ENCODE measurements at places on chromosomes 3 and 15.

- no peak for DNase-seq
These were observed 52.8 kb downstream of the ATP8B4 start for GRCh38 chr15:50066202-50066601.

- DNase-seq: no peak
These were observed 62.2 kb downstream of the ABTB1 start for GRCh38 chr3:127734754-127735473.

GRCh38 chr3:32226875-32227500 lies 11.5 kb upstream of the CMTM8 start:
- no peak for DNase-seq

- DNase-seq: no peak
These were observed 1.2 kb upstream of the ZBTB20 start for GRCh38 chr3:115148142-115148790.

GRCh38 chr3:116425126-116425525 lies 20.2 kb downstream of the LSAMP start:
- DNase-seq: no peak

DNA sequence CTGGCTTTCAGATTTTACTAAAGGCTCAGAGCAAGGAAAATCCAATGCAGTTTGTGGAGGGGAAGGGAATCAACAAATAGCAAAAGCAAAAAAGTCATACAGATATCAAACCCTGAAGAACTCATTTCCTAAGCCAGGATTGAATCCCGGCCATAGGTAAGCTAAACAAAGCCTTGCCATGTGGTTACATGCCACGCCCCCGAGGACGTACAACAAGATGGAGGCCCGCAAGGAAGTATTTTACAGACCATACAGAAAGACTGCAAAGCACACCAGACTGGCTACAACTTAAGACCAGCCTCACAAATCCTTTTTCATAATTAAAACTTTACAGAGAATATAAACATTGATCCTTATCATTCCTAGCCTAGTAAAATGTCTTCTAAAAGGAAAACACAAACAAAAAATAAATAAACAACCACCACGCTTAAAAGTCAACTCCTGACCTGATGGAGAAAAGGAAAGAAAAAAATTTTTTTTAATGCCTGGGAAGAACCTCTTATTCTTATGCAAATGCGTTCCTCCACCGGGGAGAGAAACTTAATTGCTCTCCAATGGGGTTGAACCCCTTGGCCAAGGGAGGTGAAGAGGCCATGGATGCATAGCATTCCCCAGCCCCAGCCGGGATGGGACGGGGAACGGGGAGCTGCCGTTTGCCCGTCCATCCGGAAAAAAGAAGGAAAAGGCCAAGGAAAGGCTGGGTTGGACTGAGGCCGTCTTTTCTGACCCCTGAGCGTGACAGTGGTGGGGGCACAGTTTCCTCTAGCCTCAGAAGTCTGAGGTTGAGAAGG lies 39.3 kb downstream of the IL1RAP start:
- no peak for DNase-seq

DNA sequence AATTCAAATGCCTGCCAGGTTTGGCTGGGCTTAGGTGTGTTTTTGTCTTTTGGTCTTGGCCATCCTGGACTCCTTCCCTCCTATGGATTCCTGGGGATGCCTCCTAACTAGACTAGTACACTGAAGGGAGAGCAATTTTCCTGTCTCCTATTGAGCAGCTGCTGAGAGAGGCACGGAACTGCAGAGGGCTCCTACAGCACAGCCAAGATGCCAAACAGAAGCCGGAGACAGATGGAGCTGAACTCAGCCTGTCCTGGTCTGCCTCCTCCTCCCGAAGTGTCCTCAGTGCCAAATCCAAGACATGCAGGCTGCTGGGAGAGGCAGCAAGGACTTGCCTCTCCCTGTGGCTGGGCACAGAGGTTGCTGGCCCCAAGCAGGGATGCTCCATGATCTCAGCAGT lies 256.6 kb upstream of the PROK2 start:
- DNase-seq: no peak

DNA sequence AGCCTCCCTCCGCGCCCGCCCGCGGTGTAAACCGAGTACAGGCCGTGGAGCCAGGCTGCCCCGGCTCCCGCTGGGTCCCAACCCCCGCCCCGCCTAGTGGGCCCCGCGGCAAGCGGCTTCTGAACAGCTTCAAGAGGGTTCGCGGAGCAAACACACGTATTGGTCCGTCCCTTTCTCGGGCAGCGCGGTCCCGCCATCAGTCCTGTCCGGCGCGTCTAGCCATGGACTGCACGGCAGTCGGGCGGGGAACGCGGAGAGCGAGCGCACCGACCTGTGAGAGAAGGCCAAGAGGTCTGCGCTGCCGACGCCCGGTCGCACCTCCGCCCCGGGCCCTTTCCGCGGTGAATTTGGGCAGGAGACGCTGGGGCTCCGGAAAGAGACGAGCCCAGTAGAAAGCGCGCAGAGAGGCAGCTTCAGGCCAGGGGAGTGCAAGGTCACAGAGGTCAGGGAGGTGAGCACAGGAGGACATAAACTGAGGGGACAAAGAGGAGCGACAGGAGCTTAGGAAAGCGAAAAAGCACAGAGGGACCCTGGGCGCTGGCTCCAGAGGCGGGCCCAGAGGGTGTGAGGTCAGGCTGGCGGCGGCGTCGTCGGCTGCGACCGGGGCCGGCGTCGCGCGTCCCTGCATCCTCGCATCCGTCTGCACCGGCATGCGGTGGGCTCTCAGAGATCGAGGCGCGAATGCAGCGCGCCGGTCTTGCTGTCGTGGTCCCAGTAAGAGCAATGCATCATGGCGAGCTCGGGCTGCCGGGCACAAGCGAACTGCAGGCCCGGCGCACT lies 1.8 kb downstream of the FOXL2 start:
- no peak for DNase-seq

- no peak for DNase-seq
These were observed 69.6 kb downstream of the EPHB1 start for GRCh38 chr3:134864636-134865035.

- no peak for DNase-seq
These were observed 16.2 kb downstream of the CLRN1 start for GRCh38 chr3:150956376-150956775.

- DNase-seq: no peak
These were observed 172.8 kb downstream of the TAFA4 start for GRCh38 chr3:68759526-68760035.

GRCh38 chr3:161474139-161474538 lies 22.5 kb upstream of the OTOL1 start:
- DNase-seq: no peak

GRCh38 chr3:112048911-112049310 lies 14.4 kb downstream of the TMPRSS7 start:
- no peak for DNase-seq

DNA sequence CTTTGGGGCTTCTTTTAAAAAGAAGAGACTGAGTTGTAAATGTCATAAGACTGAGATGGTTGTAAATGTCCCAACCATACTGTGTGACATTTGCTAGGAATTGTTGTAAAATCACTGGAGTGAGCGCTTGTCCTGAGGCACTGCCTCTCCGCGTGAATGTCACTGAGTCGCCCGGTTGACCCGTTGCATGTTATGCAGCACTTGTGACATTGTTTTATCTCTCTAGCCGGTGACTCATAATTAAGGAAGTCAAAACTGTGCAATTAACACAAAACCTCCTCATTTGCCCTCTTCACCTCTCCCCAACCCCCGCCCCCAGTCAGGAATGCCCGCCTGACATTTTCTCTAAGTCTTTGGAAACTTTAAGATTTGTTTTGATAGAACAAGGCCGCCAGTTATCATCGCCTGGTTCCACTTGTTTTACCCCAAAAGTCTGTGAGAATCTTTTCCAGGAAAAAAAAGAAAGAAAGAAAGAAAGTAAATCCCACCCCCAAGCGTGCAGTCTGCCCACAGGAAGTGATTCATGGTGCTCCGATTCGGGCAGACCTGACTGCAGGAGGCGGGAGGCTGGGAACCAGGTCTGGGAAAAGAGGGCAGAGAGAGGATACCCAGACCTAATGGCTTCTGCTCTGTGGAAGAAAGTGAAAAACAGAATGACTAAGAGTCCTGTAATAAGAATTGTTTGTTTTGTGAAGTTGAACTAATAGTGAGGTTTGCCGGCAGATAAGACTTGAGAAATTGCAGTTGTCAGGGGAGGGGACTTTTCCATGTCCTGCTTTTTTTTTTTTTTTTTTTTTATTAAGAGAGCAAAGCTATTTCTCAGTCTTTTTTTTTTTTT lies 84.8 kb downstream of the SMAD3 start:
- no peak for DNase-seq

DNA sequence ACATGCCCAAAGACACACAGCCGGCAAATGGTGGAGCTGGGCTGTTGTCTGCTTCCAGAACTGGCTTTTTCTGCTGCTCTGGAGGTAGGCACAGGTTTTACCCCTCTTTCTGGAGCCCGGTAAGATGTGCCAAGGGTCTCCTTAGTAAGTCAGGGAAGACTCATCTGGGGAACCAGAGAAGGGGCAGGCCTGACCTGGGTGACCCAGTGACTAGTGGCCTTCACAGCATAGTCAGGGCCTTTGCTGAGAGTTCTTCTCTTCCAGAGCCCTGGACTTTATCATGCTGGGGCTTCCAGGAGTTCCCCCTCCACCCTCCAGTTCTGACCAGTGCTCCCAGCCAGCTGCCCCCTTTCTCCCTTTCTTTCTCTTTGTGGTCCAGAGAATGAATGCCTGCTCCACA lies 3.2 kb downstream of the CD276 start:
- DNase-seq: no peak

DNA sequence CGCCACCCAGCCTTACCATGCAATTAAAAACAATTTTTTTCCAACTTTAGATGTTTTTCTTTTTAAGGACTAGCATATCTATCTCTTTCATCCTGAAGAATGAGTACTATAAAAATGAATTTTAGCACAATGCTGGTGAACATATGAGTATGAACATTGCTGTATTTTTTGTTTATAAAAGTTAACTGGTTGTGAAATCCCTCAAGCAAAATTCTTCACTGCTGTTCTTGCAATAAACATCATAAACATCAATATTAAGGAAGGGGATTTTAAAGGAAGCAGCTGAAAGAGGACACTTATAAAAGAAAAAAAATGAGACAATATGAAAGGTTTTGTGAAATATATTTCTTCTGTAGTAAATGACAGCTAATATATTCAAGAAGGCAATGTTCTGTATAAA lies 3.0 kb downstream of the PLSCR4 start:
- DNase-seq: no peak

DNA sequence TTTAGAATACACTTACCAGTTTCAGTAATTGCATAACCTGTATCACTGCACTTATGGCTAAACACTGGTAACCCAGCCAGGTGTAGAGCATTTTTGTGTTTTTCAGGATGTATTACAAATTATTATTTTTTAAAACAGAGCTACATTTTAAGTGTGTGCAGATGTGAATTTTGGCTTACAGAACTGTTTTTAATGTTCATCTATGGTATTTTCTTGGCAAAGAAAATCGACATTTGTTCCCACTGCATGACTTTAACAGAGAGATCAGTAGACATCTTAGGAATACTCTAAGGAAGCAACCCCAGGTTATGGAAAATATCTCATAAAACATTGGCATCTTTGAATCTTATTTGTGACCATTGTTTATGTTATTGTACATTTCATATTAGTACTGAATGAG lies 73.3 kb downstream of the ATP13A4 start:
- DNase-seq: no peak

- DNase-seq: no peak
These were observed 22.6 kb upstream of the C3orf70 start for GRCh38 chr3:185175370-185175987.

- no peak for DNase-seq
These were observed 138.8 kb downstream of the BBX start for GRCh38 chr3:107661447-107662123.

- DNase-seq: peak; percentile 26
These were observed 62.7 kb downstream of the EOMES start for GRCh38 chr3:27659279-27660021.

GRCh38 chr15:55695432-55695831 lies 47.5 kb downstream of the PRTG start:
- DNase-seq: no peak

DNA sequence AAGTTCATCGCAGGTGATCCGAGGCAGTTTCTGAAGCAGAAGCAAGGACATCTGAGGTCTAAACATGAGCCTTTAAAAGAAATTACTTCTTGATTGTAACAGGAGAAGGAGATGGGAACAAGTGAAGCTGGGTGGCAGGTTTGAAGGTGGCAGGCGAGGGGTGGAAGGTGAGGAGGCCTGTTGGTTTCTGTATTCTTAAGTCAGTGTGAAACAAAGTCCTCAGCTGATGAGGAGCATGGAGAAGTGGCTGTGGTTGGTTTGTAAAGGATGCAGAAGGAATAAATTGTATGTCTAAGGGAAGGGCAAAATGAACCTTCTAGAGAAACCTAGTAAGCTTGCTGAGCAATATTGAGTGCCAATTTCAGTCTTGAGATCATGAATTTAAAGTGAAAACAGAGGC lies 298.8 kb downstream of the CHST2 start:
- DNase-seq: no peak

- no peak for DNase-seq
These were observed 26.1 kb upstream of the PLXND1 start for GRCh38 chr3:129632556-129632955.

- DNase-seq: no peak
These were observed 428.8 kb downstream of the PYDC2 start for GRCh38 chr3:191889756-191890155.

- DNase-seq: peak; percentile 8
These were observed 458.3 kb downstream of the MFSD1 start for GRCh38 chr3:159260049-159260662.

GRCh38 chr3:23248594-23249131 lies 45.5 kb downstream of the UBE2E2 start:
- no peak for DNase-seq

GRCh38 chr15:42772144-42772543 lies 35.2 kb upstream of the CDAN1 start:
- no peak for DNase-seq

- no peak for DNase-seq
These were observed 4.1 kb downstream of the TF start for GRCh38 chr3:133750259-133750656.

DNA sequence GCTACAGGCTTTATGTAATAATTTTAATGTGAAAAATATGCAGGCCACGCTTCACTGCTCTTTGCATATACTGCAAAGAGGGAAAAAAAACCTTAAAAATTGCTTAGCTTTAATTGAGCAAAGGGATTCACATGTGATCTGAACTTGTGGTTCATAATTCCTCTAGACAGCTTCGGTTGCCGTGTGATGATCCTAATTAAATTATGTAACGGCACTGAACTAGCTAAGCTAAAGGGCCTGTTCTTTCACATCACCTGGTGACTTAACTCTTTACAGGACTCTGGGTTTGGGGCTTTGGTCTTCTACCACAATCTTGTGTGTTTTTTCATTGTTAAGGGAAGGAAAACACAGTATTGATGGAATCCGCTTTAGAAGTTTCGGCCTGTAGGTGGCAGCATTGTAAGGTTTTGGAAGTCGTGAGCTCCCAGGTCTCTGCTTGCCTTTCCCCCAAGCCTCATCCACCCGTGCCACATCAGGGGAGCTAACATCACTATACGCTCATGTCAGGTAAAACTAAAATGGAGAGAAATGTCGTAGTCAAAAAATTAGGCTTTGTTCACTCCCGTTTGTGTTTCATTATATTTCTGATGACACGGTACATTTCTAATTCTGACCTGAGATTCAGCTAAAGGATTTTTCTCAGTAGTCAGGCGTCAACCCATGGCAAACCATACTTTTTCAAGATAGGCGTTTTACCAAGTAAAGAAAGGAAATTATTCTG lies 205.6 kb upstream of the DPH6 start:
- peak; percentile 1 for DNase-seq
